ENCODE measurements at places on chromosomes 3 and 15.

DNA sequence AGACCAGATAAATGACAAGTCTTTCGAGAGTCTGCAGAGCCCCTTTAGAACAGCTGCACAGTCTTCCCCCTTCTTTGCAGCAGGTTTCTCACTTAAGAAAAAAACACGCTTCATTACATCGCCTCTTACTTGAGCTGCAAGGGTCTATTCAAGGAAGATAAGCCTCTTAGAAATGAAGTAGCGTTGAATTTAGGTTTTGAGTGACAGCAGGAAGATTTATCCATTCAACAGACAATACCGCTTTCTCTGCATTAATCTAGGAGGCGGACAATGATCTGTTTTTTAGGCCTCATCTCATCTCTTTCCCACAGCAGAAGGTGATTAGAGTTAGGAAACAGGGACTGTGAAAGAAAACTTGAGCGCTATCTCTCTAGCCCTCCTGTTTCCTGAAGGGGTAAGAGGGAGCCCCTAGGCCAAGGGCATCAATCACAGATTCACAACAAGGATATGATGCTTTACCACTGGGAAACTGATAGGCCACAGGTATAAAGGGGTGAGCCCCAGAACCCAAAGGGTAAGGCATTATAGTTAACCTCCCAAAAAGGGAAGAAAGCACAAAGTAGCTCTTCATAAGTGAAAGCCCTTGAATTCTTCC is 84.3 kb downstream of the MECOM start:
- DNase-seq: no peak

GRCh38 chr15:28902856-28903255 is 17.1 kb downstream of the APBA2 start:
- peak; percentile 13 for DNase-seq

DNA sequence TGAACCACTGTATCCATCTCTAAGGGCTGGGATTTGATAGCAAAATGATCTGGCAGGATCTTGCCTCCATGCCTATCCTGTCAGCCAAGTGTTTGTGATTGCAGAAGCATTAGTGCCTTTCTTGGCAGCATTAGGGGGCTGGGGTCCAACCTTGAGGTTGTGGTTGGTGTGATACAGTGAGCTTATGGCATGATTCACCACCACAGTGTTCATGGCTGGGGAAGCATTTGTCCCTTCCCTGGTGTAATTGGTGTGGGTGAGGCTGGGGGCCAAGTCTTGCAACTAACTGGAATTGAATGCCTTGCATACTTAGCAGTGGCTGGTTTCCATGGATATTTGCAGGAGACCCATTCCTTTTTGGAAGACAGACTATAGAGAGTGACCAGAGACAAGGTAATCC is 271.0 kb upstream of the TBL1XR1 start:
- DNase-seq: no peak

DNA sequence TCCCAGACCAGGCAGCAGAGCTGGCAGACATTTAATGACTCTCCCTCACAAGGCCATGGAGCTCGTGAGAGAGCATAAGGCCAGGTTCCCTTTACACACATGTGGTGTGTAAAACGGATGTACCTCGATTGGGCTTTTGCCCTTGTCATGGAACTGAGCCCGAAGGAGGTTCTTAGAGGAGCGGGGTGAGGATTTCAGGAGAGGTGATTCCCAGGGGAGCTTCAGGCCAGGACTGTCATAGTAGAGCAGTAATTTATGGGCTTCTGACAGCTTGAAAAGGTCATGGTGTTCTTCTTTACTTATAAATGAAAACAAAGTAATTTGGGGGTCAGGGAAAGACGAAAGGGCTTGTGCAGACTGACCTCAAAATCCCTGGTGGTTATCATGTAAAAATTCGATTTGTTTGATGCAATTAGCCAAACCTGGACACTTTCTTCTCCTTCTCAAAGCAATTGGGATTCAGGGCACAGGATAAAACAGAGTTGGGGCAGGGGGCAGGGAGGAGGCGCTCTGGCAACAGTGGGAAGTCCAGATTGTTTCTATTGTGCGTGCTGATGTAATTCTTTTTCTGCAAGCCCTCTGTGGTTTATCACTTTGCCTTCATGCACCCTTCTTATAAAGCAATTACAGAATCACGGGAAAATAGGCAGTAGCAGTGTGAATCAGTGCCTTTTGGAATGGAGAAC is 51.0 kb downstream of the CACNA1D start:
- DNase-seq: no peak

DNA sequence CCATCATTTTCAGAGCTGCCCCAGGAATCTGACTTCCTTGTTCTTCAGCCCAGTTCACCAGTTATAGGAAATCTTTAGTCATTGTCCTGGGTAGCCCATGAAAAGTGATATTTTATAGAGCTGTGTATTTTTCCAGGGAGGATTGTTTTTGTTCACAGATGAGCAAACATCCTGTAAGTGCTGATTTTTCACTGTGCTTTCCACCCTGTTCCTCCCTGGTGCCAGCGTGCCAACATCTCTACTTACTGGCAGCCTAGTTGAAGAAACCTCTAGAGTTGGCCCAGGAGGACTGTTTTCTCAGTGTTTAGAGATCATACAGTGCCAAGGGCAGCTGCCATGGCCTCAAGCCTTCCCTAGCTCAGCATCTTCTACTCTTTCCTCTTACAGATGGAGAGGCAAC is 41.3 kb downstream of the ST6GAL1 start:
- DNase-seq: no peak

- DNase-seq: no peak
These were observed 99.7 kb downstream of the NAALADL2 start for GRCh38 chr3:174958671-174959328.

GRCh38 chr15:84681831-84682230 is 23.8 kb upstream of the NMB start:
- DNase-seq: peak; percentile 85

GRCh38 chr3:146124126-146124801 is 36.7 kb downstream of the PLOD2 start:
- no peak for DNase-seq

- DNase-seq: peak; percentile 93
These were observed 15.9 kb downstream of the RPLP1 start for GRCh38 chr15:69468241-69469121.

- no peak for DNase-seq
These were observed 279.7 kb downstream of the MAGI1 start for GRCh38 chr3:65758876-65759598.

DNA sequence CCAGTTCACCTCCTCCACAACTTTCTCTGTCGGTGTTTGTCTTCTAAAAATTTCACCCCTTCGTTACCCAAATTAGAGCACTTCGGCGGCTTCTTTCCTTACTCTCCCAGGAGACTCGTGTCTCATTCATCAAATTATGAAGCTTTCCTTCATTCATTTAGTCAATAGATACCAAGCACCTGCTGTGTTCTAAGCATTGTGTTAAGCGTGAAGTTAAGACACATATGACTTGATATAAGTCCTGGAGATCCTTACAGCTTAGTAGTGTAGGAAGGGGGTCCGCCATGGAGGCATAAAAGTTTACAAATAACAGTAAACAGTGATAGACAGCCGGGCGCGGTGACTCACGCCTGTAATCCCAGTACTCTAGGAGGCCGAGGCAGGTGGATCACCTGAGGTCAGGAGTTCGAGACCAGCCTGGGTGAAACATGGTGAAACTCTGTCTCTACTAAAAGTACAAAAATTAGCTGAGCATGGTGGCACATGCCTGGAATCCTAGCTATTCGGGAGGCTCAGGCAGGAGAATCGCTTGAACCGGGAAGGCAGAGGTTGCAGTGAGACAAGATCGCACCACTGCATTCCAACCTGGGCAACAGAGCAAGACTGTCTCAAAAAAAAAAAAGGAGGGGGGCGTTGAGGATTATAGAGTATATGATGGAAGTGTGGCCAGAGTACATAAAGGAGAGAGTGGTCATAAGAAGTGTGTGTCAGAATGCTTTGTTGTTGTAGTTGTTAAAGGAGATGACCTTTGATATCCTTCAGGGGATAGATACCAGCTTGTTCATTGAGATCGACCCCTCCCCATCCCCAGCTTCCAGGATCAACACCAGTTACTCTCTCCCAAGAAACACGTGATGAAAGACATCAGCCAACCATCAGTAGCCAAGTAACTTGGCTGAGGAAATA is 744 bp upstream of the CCDC32 start:
- DNase-seq: no peak

DNA sequence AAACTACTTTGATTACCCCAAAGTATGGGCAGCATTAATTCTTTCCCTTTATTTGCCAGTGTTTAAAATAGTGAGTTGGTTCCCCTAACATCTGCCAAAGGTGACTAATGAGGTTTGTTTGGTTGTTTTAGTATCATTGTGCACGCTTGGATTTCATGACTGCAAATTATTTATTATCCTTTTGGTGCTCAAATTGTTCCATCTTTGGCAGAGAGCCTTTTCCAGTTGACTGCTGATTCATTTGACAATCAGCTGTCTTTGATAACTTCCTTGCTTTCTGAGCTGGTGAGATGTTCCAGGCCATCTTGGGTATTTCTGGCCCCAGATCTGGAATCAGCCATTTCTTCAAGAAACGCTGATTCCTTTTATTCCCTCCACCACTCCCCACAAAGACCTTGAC is 8.9 kb downstream of the DLEC1 start:
- no peak for DNase-seq

DNA sequence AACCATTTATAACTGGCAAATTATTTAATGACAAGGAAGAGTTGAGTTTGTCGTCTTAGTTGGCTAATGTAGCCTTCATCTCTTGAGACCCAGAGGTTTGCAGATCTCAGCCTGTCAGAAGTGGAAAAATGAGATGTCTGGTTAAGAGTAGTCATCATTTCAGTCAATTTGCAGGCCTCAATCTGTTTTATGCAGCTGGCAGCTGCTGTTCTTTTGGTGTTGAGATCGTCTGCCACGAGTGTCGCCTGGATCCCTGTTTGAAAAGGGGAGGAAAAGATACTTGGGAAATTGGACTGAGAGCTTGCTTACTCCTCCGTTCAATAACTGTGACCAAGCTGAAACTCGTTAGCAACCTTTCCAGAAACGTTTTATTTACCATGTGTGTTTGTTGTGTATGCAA is 2.3 kb downstream of the PHLDB2 start:
- DNase-seq: no peak

DNA sequence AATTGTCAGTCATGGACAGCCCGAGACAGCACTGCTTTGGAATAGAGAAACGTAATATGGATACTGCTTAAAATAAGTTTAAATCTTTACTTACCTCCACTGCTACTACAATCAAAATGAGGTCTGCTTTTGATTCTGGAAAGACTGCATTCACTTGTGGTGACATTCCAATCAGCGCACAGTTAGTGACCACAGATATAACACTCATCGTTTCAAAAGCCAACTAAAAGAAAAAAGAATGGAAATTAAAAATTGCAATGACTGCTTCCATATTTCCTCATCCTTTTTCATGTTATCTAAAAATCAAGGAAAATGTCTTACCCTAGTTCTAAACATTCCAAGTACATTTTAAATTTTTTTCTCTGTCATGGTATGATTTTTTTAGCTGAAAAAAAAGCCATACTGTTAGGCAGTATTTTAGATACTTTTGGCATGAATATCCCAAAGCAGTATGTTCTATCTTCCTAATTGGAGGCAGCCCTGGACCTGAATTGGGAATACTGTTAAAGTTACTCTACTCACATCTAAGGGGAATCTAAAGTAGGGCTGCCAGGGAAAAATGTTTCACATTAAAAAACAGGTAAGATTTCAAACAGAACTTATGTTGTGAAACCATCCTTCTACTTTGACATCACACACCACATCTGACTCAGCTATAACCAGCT is 72.1 kb downstream of the ANO10 start:
- DNase-seq: no peak

GRCh38 chr3:16697443-16698147 is 92.4 kb upstream of the DAZL start:
- no peak for DNase-seq

- DNase-seq: peak; percentile 84
These were observed 966 bp upstream of the PKM start for GRCh38 chr15:72231833-72232478.

DNA sequence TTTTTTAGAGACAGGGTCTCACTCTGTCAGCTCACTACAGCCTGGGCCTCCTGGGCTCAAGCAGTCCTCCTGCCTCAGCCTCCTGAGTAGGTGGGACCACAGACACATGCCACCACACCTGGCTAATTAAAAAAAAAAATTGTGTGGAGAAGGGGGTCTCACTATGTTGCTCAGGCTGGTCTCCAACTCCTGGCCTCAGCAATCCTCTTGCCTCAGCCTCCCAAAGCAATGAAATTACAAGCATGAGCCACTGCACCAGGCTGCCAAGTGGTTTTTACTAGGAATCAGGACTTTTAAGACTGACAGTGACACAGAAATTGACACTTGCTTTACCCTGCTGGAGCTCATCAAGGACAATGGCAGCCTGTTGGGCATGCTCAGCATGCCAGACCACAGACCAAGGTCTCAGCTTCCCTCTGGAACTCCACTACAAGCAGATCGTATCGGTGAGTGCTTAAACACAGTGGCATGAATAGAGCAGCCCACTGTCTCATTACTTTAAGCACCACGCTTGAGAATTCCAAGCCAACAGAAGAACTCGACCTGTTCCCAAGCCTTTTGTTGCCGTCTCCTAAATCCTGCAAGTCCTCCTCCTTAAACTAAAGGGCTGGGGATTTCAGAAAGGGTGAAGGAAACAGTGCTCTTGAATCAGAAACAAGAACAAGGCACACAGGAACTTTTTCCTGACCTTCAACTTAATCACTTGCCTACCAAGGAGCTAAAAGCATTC is 41.4 kb downstream of the EOMES start:
- no peak for DNase-seq

DNA sequence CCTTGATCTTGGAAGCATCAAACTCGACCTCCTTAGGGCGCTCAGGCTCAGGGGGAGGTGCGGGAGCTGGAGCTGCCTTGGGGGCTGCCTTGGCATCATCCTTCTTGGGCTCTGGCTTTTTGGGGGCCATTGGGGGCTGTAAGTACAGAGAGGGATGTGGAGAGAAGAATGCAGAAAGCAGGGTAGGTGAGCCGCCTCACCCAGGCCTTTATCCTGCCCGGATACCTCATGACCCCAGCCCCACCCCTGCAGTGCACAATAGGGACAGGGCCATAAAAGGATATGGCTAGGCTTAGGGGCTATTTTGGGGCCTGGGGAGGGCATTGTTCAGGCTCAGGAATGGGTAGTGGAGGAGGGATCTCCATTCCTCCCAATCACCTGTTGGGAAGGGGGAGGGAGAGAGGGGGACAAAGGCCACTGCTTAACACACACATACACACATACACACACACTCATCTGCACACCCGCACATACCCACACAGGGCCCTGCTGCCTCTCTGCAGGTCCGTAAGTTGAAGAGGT is at the start of gene MYL3:
Gene MYL3 (minus strand): TSS at position 184 of the 522 bp plus-strand sequence. CDS start 54 bp downstream, at position 130.
- DNase-seq: peak; percentile 39

GRCh38 chr3:43181202-43181821 is 75.4 kb upstream of the POMGNT2 start:
- DNase-seq: peak; percentile 79

DNA sequence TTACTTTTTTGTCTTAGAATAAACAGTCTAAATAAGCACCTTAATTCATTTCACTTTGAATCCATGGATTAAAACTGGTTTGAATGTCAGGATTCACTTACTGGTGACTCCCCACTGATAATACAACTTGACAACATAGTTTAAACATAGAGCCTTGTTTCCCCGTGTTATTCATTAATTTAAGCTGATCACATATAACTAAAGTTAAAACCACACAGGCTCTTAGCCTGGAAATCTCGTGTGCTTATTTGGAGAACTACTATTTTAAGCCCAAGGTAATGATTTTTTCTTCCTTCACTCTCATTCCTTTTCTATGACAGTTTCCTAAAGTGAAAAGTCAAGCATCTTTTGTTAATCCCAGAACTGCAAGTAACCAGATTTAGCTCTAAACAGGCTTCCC is 64.2 kb downstream of the HACD2 start:
- no peak for DNase-seq
